ENCODE measurements at places on chromosomes 13 and 19.

DNA sequence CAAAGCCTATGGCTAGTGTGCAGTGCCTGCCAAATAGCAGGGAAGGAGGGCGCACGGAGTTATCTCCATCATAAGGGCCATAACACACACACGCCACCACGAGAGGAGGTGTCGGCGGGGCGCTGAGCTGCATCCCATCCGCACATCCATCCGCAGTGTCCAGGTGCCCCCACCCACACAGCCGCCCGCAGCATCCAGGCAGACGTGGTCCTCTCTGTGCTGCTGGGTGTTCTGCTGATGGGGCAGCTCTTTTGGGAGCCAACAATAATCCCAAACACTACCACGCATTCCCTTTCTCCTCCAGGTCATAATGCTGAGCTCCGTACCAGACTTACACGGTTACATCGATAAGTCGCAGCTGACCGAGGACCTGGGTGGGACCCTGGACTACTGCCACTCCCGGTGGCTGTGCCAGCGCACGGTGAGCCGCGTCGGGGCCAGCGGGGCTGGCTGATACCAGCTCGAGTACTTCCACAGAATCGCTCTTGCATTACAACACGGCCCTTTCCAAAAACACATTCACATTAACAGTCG, 41.5 kb upstream of the F7 start:
- no peak for DNase-seq

DNA sequence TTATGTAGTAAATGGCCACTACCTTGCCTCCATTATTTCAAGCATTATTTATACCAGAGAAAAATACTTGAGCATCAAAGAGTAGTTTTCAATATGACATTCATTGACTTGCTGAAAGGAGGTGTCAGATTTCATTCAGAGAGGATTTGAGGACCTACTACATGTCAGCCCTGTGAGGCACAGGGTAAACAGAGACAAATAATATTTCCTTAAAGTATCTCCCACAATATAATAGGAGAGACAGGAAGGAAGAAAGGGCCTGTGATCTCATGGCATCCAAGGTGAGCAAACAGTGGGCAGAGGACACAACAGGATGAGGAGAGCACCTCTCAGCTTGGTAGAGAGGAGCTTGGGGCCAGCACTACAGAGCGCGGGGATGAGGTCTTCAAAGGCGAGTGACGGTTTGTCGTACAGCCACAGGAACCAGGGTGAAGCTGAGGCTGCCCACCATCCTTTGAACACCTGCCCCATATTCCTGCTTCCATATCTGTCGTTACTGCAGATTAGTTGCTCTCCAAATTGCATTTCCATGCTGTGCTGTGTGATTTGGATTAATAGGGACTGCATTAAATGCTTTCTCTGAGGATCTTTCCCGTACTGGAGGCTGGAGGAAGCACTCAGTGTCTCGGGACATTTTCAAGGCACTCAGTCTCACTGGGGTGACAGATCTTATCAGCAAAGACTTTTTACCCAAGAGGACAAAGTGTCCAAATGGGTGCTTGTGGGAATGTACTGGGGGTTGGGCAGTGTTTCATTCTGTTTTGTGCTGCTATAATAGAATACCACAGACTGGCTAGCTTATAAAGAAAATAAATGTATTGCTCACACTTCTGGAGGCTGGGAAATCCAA, 59.2 kb downstream of the GJA3 start:
- DNase-seq = no peak

DNA sequence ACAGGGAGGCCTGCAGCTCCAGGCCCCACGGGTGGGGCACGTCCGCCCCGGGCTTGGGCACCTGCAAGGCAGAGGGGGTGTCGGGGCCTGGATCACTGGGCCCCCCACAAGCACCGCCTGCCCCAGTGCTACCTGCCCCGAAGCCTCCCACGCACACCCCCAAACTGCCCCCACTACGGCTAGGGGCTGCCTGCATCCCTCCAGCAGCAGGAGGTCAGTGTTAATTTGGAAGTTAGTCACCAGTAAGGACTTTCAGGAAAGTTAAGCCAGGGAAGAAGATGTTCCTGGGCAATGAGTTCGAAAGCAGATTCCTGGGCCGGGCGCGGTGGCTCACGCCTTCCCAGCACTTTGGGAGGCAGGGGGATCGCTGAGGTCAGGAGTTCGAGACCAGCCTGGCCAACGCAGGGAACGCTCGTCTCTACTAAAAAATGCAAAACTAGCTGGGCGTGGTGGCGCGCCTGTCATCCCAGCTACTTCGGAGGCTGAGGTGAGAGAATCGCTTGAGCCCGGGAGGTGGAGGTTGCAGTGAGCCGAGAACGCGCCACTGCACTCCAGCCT, 5.5 kb downstream of the PEAK3 start:
- DNase-seq = no peak

GRCh38 chr19:11737964-11738745, 591 bp downstream of the ZNF823 start:
- DNase-seq = peak; percentile 71

DNA sequence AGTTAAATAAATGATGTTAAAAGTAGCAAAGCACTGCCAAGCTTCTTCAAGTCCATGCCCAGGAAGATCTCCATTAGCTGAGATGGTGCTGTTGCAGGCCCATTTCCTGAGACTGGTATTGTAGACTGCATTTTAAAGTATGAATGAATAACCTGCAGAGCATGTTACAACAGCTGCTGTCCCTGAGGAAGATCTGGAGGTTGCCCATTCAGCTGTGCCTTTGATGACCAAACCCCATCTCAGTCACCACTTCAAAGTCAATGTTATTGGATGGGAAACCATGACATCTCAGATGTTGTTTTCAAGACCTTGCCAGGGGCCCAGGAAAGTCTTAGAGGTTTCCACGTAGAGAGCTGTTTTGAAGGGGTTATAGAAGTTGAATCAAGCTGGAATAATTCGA, 281.3 kb downstream of the MTUS2 start:
- DNase-seq = no peak

DNA sequence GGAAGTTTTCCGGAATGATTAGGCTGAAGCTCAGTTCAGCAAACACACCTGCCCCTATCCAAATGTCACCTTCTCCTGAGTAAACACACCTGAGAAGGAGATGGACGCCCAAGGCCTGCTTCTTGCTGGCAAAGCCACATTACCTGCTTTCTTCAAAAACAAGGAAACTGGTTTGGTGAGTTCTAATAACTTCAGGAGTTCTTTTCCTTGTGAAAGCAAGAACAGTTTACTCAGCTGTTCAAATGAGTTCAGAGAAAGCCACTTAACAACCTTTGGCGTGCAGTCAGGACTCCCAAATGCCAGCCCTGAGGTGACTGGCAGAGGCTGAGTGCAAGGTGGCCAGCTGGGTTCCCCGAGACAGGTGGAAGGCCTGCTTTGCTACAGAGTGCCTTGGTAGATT, 160.5 kb downstream of the STK24 start:
- no peak for DNase-seq

- peak; percentile 39 for DNase-seq
These were observed 104.7 kb upstream of the FREM2 start for GRCh38 chr13:38582133-38582532.

- DNase-seq = no peak
These were observed 18.6 kb upstream of the POSTN start for GRCh38 chr13:37617173-37617572.

DNA sequence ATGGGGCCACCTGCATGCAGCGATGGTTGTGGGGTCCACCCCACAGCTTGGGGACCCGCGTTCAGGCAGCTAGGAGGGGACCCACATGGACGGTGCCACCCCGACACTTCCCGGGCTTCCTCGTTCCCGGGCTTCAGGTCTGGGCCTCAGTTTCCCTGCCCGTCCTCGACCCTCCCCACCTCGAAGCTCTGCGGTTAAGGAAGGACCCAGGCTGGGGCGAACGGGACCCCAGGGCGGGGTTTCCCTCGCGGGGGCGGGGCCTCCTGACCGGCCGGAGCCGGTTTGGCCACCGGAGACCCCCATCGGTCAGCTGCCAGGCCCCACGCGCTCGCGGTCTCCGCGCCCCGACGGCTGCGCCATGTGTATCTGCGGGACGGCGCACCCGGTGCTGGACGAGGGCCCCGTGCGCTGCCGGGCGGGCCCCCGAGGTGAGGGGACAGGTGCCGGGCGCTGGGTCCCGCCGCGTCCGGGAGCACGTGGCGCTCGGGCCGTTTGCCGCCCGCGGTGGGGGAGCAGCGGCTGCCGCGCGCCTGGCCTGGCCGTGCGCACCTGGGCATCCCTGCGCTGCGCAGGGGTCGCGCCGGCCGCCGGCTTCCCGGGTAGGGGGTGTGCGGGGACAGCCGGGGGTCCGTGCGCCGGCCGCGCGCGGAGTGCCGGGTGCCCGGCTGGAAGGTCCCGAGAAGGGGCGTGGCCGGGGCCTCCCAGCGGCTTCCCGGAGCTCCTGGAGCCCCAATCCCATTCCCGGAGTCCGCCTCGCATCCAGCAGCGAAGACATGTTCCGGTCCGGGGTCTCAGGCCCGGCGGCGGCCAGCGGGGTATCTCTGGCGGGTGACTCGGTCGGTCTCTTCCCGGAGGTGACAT, 4.2 kb downstream of the ARHGAP45 start:
- no peak for DNase-seq

GRCh38 chr13:34810996-34811395, 131.1 kb upstream of the NBEA start:
- no peak for DNase-seq

- peak; percentile 100 for DNase-seq
These were observed 1.9 kb downstream of the KLF1 start for GRCh38 chr19:12884926-12885748.

Data from RPMI8226 (cell line).